ENCODE measurements at places on chromosomes 2 and 18.

GRCh38 chr2:197498235-197498936, 1.3 kb downstream of the HSPD1 start:
- DNase-seq = no peak

DNA sequence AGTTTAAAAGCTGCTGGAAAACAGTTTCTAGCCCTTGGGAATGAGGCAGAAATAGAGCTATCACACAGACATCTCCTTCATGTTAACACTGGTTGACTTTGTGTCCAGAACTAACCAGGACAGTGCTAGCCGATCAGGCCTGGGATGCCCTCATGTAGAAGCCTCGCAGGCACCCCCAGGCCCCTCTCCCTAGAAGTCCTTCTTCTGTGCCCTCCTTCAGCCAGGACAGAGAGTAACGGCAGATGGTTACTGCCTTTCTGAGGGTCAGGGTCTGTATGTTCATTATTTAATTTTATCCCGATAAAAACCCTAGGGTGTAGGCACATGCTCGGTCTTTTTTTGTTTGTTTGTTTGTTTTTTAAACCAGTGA, 10.7 kb upstream of the RPL31 start:
- DNase-seq = no peak

- no peak for DNase-seq
Measured at GRCh38 chr18:67553437-67553836, 36.9 kb upstream of the DSEL start.

- peak; percentile 96 for DNase-seq
Measured at GRCh38 chr2:172995323-172996244, 80.1 kb upstream of the MAP3K20 start.

DNA sequence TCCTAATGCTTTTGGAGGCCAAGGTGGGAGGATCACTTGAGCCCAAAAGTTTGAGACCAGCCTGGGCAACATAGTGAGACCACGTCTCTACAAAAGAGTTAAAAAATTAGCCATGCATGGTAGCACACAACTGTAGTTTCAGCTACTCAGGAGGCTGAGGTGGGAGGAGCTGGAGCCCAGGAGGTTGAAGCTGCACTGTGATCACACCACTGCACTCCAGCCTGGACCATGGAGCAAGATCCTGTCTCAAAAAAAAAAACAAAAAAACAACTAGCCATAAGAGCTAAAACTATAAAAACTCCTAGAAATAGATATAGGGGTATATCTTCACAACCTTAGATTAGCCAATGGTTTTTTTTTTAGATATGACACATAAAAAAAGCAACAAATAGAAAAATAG, 16.9 kb upstream of the COL6A3 start:
- peak; percentile 58 for DNase-seq

- DNase-seq = no peak
Measured at GRCh38 chr2:112728029-112728362, 7.2 kb downstream of the NT5DC4 start.

GRCh38 chr2:235634435-235635158, 140.8 kb downstream of the AGAP1 start:
- peak; percentile 79 for DNase-seq

- peak; percentile 73 for DNase-seq
Measured at GRCh38 chr18:61765097-61765496, 127.7 kb downstream of the RNF152 start.

DNA sequence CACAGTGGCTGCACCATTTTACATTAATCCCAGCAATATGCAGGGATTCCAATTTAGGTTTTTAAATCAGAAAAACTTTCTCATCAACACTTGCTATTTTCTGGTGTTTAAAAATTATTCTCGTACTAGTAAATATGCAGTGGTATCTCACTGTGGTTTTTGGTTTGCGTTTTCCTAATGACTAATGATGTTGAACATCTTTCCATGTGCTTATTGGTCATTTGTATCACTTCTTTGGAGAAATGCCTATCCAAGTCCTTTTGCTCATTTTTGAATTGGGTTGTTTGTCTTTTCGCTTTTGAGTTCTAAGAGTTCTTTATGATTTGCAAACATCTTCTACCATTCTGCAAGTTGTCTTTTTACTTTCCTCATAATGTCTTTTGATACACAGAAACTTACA, 62.1 kb upstream of the TCF7L1 start:
- DNase-seq = peak; percentile 38

DNA sequence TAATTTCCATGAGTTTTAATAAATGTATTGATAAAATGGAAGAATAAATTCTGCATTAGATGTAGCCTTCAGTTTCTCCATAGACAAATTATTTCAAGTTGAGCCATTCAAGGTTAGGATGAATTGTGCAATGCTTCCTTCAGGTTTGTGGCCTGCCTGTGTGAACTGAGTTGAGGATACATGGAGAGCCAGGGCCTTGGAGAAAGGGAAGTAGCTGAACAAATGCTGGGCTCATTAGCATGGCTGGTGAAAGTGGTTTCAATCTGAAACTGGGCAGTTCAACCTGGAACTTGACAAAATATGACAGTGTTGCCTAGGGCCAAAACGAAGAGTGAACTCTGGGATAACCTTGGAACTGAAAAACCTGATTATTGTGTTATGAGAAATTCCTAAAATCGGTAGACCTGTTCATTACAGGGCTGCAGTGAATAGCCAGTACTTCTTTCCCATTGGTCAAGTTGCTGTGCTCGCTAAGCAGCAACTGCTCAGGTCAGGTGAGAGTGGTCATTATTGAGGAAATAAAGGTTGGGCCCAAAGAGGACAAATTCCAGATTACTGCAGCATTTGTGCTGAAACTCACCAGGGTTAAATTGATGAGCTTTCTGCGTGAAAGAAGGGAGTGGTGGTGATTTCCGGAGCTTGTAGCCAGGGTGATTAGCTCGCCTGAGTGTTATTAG, 12.7 kb downstream of the INPP1 start:
- no peak for DNase-seq

- DNase-seq = peak; percentile 31
Measured at GRCh38 chr2:124804014-124804940, 779.2 kb downstream of the CNTNAP5 start.

DNA sequence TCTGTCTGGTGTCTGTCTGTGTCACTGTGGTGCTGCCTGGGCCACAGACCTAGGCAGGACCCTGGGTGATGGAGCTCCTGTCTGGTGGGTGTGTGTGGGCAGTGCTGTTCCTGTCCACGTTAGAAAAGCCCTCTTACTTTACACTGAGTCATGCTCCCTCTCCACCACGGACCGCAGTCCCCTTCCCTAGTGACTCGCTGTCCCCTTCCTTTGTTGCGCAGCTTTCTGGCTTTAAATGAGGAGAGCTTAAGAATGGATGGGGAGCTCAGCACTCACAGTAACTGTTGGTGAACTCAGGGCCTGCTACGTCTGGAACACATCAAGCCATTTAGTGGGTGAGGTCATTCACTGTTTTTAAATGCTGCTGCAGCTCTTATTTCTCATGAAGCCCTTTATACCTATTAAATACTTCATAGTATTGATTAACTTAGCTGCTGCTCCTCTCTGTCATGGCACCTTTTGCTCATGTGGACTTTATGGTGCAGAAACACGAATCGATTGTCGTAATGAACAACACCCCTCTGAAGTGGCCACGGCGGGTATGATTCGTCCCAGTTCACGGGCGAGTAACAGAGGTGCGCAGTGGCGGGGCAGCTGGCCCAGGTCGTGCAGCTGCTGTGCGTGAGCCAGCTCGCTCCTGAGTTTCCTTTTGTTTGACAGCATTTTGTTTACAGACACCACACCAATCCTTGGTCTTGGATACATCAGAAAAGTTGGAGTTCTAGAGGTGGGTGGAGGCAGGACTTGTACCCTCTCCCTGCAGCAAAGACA, 100.4 kb downstream of the LDLRAD4 start:
- peak; percentile 19 for DNase-seq

DNA sequence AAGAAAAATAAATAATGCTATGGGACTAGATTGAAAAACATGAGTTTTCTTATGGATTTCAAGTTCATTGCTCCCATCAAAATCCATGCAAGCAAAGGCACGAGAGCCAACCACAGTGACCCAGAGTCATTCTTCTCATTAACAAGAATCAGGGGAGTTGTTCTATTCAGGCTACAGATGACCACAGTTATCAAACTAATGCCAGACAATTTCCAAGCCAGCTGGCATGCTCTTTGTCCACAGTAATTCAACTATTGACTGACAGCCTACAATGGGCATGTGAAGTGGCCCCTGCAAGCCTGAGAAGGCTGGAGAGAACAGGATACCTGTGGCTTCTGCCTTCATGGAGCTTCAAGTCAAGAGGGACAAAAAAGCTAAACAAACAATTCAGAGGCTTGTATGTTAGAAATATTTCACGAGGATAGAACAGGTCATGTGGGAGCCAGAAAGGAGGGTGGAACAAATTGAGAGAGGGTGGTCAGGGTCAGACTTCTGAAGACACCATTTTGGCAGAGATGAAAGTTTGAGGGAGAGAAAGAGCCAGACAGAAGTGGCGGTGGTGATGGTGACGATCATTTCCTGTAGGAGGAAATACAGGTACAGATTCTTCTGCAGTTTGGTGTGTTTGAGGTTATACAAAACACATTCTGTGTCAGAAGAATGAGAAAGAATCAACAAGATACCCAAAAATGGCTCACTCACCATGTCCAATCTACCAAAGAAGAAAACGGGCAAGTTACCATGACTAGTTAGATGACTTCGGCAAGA, 732.4 kb downstream of the RNF144A start:
- DNase-seq = no peak

- DNase-seq = no peak
Measured at GRCh38 chr2:228444161-228444560, 262.7 kb upstream of the SPHKAP start.

GRCh38 chr18:44033144-44033701, 647.5 kb upstream of the SETBP1 start:
- DNase-seq = no peak

- DNase-seq = peak; percentile 38
Measured at GRCh38 chr2:233832414-233832813, 21.9 kb downstream of the HJURP start.

DNA sequence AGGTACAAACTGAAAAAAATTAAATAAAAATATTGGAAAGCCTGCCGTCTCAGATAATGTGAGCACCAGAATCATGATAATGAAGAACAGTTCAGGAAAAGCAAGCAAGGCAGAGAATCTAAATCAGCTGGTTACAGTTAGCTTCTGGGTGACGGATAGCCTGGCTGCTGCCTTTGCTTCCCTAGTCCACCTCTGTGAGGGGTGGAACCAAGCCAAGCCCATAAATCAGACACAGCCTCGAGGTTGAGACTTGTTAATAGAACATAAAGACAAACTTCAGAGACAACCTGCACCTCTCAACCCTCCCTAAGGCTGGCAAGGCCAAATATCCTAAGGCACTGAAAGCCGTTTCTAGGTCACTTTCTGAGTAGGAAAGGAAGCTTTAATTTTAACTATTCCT, 334.7 kb upstream of the SLC39A10 start:
- DNase-seq = no peak

- DNase-seq = no peak
Measured at GRCh38 chr2:5121121-5121520, 571.1 kb upstream of the SOX11 start.

- DNase-seq = peak; percentile 67
Measured at GRCh38 chr2:31170071-31170698, 31.9 kb upstream of the GALNT14 start.

DNA sequence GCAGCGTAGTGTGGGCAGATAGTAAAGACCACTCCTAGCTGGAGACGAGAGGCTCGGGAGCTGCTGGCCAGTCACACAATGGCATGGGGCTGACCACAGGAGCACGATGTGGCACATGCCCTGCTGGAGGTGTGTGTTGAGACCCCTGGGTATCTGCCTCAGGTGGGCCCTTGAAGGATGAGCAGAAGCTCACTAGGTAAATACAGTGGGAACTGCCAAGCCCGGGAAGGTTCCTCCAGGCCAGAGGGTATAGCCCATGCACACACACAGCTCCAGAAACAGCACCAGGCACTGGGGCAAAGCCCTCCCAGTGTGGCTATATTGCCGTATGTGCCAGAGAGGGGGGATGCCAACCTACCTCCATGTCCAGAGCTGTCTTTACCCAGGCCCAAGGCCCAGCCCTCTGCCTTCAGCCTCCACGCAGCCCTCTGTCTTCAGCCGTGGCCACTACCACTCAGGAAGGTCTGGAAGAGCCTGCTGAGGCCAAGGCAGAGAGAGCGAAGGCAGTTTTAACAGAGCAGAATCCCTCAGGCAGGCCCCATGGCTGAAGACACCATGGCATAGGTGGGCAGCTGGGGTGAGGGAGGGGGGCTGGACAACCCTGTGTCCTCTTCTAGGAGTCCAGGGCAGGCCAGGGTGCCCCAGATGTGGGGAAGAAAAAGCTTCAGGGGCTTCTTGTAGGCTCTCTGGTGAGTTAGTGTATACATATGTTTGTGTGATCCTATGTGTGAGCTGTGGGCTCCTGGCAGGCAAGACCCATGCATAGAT, 7.0 kb upstream of the ARID5A start:
- no peak for DNase-seq

DNA sequence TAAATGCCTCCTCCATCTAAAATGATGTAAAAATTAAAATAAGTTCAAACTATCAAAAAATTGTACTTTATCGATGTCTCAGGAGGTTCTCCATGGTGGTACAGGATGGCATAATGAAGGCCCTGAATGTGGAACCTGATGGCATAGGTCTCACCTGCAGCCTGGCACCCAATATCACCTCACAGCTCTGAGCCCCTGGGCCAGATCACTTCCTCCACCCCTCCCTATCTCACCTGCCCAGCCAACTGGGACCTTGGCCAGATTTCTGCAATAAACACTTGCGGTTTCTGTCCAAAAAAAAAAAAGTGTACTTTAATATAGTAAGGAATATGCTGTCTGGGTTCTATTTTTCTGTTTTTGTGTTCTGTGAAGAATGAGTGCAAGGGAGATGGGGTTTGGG, 6.7 kb upstream of the RBM45 start:
- DNase-seq = no peak

GRCh38 chr2:216634370-216635148, 1.3 kb downstream of the IGFBP2 start:
- no peak for DNase-seq

- DNase-seq = no peak
Measured at GRCh38 chr2:203705178-203705577, 1.3 kb upstream of the CD28 start.

DNA sequence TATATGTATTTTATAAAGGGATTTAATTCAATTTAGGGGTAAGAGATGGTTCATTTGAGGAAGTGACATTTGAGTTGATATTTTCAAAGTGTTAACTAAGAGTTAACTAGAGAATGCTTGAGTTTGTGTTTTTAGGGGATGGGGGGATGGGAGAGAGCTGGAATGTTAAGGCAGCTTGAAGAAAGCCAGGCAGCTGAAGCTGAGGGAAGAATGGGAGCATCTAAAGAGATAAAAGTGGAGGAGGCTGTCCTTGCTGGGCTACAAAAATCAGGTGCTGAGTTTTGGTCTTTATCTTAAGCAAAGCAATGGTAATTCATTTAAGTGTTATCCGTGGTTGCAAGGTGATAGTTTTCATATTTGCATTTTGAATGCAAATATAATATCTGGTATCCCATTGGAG, 9.2 kb downstream of the CHST9 start:
- DNase-seq = no peak

DNA sequence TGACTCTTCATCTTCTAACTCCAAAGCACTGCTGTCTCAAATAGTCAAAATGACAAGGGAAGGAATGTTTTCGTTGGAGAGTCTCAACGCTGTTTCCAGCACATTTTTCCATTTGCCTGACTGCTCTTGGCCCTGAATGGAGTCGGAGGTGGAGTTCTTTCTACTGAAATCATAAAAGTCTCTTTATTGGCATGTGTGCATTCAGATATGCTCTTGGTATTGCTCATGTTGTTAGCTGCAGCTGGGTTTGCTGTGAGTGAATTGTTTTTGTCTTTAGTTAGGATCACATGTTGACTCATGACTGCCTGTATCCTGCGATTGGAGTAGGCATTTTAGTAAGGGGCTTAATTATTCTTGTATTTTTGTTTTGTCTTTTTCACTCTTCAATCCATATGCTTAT, 16.8 kb downstream of the TMEM17 start:
- peak; percentile 86 for DNase-seq

GRCh38 chr18:27959101-27959500, 217.8 kb downstream of the CDH2 start:
- no peak for DNase-seq
